Uterus (tissue), 4 donors: ENCODE measurements at places on chromosomes 3 and 15. TPM values are rescaled to one million over a fixed set of nuclear protein-coding genes. Genes with fewer than 3 reads are reported as not detected.
A peak's percentile ranks its signal among the peaks of the same experiment; 100 is the strongest.

DNA sequence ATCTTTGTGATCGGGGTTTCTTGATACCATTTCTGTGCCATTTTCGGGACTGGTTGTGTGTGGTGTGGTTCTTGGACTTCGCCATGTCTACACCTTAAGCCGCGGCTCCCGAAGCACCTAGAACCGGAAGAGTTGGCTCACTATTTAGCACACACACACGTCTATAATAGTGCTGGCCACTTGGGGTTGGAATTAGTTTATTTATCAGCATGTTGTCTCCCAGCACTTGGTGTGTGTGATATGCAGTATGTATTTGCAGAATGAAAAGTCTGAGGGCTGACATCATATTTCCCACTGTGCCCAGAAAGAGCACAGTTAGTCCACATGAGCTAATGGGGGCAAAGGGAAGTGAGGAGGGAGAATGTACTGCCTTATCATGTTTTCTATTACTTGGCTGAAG is 23.6 kb downstream of the MLH1 start:
- no peak overlapping the region for H3K27ac ChIP-seq
- no peak for DNase-seq
- H3K4me3 ChIP-seq = no peak overlapping the region
- no peaks in the 10 kb centered on the region for H3K4me1 ChIP-seq
- no peaks in the 10 kb centered on the region for H3K27me3 ChIP-seq

DNA sequence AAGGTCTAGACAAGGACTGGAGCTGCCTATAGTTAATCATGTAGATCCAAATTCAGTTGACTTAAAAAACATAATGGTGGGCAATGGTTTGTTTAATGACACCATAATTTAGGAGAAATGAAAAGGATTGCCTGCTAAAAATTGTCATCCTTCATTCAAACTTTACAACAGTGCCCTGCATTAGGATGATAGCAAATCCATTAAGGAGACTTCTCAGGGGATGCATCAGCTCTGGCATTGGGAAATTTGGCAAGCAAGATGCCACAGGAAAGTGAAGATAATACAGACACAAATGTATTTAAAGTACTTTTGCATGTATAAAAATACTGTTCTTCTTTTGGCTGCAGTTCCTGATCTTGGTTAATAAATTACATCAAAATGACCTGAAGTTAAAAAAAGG is 93.1 kb upstream of the SKOR1 start:
- H3K27ac ChIP-seq = no peak overlapping the region
- no peak overlapping the region for H3K4me3 ChIP-seq
- H3K36me3 ChIP-seq = no peaks in the 10 kb centered on the region
- no peaks in the 10 kb centered on the region for H3K27me3 ChIP-seq
- H3K4me1 ChIP-seq = no peaks in the 10 kb centered on the region

JMJD7 gene
- 0.59 TPM for total RNA-seq

DNA sequence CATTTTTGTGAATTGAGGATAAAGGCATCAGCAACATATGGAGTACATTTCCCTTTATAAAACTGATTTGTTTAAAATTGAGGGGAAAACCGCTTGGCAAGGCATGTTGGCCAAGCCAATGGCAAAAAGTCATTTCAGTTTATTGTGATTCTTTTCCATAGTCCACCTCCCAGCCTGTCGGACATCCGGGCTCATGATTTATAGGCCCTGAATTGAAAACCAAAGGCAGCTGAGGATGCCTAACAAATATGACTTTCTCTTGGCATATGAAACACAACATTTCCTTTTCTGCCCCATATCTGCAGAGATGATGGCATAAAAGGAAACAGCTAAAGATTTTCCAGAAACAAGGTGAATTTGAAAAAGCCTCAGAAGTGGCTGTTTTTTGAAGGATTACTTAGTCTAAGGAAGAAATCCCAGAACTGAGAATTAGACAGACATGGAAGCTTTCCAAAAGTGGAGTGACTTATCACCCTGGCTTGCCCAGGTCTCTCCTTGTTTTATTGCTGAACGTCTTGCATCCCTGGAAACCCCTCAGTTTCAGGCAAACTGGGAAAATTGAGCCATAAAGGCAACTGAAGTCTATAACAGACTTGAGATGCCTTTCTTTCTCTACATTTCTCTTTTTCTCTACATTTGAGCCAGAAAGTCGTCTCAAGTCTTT is 74.0 kb downstream of the COL8A1 start:
- no peaks in the 10 kb centered on the region for H3K4me1 ChIP-seq
- H3K27me3 ChIP-seq = no peaks in the 10 kb centered on the region
- H3K4me3 ChIP-seq = no peak overlapping the region
- no peaks in the 10 kb centered on the region for H3K36me3 ChIP-seq
- H3K27ac ChIP-seq = no peak overlapping the region
- no peak for DNase-seq

CCR5 gene
- 1.2 TPM for total RNA-seq

GRCh38 chr3:23075496-23075895 is 127.6 kb upstream of the UBE2E2 start:
- no peak overlapping the region for H3K4me3 ChIP-seq
- H3K36me3 ChIP-seq = no peaks in the 10 kb centered on the region
- no peak overlapping the region for H3K27ac ChIP-seq
- H3K4me1 ChIP-seq = no peaks in the 10 kb centered on the region
- no peak for DNase-seq
- no peaks in the 10 kb centered on the region for H3K27me3 ChIP-seq

DNA sequence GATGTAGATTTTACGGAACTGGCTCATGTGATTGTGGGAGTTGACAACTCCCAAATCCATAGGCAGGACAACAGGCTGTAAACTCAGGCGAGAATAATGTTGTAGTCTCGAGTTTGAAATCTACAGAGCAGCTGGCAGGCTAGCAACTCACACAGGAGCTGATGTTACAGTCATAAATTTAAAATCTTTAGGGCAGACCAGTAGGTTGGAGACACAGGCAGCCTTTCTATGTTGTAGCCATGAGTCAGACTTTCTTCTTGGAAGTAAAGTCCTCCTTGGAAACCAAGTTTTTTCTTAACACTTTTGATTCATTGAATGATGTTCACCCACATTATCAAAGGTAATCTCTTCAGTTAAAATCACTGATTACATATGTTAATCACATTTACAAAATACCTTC is 89.1 kb upstream of the ALCAM start:
- no peak overlapping the region for H3K4me3 ChIP-seq
- H3K27me3 ChIP-seq = no peaks in the 10 kb centered on the region
- no peak overlapping the region for H3K27ac ChIP-seq
- DNase-seq = no peak

TIGIT gene
- total RNA-seq = 0.28 TPM

DNA sequence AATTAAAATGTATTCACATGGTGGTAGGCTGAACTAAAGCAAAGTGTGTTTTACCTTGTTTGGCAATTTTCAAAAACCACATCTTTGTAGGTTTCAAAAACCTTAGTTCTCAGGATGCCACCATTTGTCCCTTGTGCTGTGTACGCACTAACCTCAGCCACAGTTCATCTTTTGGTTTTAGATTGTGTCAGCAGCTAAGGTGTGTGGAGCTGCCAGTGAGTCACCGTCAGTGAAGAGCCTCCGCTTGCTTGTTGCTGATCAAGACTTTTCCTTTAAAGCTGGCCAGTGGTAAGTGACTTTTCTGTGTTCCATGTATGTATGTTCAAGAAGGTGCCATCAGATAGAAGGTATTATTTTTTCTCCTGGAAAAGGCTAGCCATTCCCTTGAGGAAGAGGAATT is 21.1 kb downstream of the OXNAD1 start:
- no peak for DNase-seq
- no peaks in the 10 kb centered on the region for H3K36me3 ChIP-seq
- no peaks in the 10 kb centered on the region for H3K4me1 ChIP-seq
- no peak overlapping the region for H3K27ac ChIP-seq

MESP1 gene
- 6.5 TPM for total RNA-seq

GPR171 gene
- 0.48 TPM for total RNA-seq

MORC1 gene
- total RNA-seq = not detected

DNA sequence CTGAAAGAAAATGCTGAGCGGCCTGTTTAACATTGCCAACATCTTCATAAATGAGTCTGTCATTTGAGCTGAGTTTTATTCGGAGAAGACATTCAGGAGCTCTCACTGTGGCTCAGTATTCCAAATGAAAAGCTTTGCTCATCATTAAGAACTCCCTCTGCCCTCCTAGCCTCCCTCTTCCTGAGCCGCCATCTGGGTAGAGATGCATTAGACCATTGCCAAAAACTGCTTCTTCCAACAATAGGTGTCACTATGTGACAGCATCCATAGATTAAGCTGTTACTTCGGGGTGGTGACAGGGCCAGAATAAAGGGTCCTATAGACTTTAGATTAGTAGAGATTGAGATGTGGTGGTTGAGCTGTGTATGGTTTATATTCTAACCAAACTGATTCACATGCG is 501.4 kb upstream of the NR2F2 start:
- H3K4me1 ChIP-seq = no peaks in the 10 kb centered on the region
- no peak overlapping the region for H3K4me3 ChIP-seq
- H3K27me3 ChIP-seq = no peaks in the 10 kb centered on the region
- H3K27ac ChIP-seq = no peak overlapping the region
- H3K36me3 ChIP-seq = no peaks in the 10 kb centered on the region

FRMD5 gene
- 1.0 TPM for total RNA-seq

DNA sequence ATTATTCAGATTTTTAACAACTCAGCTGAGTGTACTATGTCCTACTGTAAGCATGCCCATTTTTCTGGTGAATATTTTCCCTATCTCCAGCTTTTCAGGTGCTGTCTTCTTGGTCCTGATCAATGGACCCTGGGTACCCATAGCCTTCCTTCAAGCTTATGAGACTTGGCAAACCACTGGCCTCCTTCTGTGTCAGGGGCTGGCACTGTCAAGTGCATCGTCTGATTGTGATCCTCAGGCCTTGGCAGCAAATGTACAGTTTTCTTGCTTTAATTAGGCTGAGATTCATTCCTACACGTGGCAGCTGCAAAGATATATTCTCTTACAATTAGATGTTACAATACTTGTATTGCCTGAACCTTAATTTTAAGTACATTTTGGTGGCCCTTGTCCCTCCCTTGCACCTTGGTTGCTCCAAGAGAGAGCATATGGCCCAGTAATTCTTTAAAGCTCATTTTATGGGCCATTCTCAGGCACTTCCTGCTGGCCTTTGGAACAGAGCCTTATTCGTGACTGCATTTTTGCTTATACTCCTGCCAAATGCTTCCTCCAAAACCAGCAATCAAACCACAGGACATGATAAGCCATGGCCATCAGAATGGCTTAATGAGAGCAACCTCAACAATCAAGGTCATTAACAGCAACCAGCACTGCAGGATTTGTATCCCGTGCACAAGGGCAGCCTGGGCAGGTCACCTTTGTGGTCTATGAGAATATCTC is 179.9 kb downstream of the CNTN6 start:
- H3K4me1 ChIP-seq = no peaks in the 10 kb centered on the region
- no peak overlapping the region for H3K27ac ChIP-seq
- no peak overlapping the region for H3K4me3 ChIP-seq
- DNase-seq = no peak
- H3K36me3 ChIP-seq = no peaks in the 10 kb centered on the region

GRCh38 chr15:66047321-66048024 is 178.2 kb downstream of the RAB11A start:
- no peaks in the 10 kb centered on the region for H3K4me1 ChIP-seq
- H3K27ac ChIP-seq = no peak overlapping the region
- no peak for DNase-seq
- no peak overlapping the region for H3K4me3 ChIP-seq
- no peaks in the 10 kb centered on the region for H3K36me3 ChIP-seq
- H3K27me3 ChIP-seq = no peaks in the 10 kb centered on the region

DNA sequence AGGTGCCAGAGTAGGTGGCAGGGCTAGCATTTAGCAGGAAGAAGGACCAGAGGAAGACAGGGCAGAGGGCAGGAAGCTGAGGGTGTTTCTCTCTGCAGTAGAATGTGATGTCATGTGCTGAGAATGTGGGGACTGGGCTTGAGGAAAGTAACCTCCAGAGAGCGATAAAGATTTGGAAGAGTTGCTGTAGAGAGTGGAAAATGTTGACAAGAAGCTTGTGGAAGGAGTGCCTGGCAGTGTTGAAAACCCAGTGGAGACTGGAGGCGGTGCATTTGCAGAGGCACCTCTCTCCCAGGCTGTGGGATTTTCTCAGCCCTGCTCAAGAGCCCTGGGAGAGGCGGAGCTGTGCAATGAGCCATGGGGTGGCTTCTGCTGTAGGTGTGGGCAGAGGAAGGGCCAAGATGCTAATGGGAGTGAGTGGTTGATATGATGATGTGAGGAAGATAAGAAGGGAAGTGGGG is 54.8 kb downstream of the MESD start:
- no peaks in the 10 kb centered on the region for H3K27me3 ChIP-seq
- no peak for DNase-seq
- H3K27ac ChIP-seq = no peak overlapping the region
- H3K36me3 ChIP-seq = no peaks in the 10 kb centered on the region
- H3K4me3 ChIP-seq = no peak overlapping the region

THBS1 gene
- 341 TPM for total RNA-seq

- no peaks in the 10 kb centered on the region for H3K27me3 ChIP-seq
- no peak for DNase-seq
- H3K27ac ChIP-seq = no peak overlapping the region
- H3K4me3 ChIP-seq = no peak overlapping the region
- no peaks in the 10 kb centered on the region for H3K4me1 ChIP-seq
- no peaks in the 10 kb centered on the region for H3K36me3 ChIP-seq
These were observed 145.1 kb downstream of the TNIK start for GRCh38 chr3:171315101-171315500.

ITIH3 gene
- total RNA-seq = 10.0 TPM

- H3K36me3 ChIP-seq = no peaks in the 10 kb centered on the region
- H3K27ac ChIP-seq = peak within 1 kb of the TSS; percentile 97
- no peak for DNase-seq
- H3K27me3 ChIP-seq = no peaks in the 10 kb centered on the region
- H3K4me1 ChIP-seq = no peaks in the 10 kb centered on the region
These were observed at the start of gene SERINC4 for GRCh38 chr15:43799945-43800285. TSS of gene SERINC4 (minus strand) at chr15:43800220. CDS start at chr15:43799986, 234 bp downstream.

RAD51 gene
- 1.3 TPM for total RNA-seq

DNA sequence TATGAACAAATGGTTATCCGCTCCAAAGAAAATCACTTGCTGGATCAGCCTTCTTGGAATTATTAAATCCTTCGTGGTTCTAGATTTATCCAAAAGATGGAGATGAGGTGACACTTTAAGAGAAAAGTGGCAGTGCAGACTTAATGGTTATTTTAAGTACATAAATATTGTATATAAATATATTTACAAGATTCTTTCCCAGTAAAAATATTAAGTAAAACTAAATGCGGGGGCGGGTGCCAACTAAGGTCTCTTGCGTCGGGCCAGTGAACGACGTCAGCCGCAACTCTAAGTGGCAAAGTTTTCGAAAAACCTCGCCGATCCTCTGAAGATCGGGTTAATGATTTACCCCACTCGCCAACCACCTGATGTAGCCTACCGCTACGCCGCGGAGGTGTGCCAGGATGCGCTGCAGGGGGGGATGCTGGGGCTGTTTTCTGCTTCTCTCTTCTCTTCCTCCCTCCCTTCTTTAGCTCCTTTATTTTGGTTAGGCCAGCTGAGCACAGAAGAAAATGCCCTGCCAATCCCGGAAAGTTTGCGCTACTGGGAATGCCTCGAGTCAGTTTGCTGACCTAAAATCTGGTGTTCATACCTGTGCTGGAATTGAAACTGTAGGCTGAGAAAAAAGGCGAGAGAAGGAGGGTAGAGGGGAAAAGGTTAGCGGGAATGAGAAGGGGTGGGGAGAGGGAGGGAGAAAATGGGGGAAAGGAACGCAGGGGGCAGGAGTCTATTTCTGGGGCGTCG is 7.6 kb upstream of the FOXB1 start:
- no peak for DNase-seq
- H3K4me3 ChIP-seq = no peak overlapping the region
- no peaks in the 10 kb centered on the region for H3K4me1 ChIP-seq
- H3K27ac ChIP-seq = no peak overlapping the region
- H3K27me3 ChIP-seq = peaks cover 12% of the 10 kb centered on the region
